ENCODE measurements at places on chromosomes 4 and X.

DNA sequence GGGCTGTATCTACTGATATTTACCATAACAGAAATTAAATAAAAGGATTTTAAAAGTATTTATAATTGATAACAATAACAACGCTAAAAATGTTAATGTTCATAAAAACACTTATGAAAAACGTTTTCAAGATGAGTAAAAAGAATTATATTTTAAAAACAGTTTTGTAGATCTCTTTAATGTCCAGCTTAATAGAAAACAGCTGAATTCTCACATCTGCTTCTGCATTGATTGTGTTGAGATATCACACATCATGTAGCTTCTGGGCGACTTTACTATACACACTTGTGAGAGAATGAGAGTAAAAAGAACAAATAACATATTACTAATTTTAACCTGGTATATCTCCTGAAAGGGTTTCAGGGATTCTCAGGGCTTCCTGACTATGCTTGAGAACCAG lies 83.6 kb downstream of the NCAPG start:
- DNase-seq, result no peak

DNA sequence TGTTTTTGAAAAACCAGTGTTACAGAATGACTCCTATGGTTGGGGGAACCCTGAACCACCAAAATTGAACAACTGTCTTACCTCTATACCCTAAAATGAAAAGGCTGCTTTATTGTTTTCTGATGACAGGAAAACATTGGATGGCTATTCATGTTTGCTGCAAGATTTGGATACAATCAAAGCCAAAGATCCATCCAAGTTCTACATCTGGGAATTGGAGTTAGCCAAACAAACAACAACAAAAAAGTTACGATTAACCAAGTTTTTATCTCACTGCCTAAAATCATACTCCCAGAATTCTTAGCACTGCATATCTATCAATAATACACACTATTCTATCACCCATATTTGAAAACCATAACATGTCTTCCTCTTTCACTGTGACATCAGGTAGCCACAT lies 349.7 kb upstream of the SLC7A11 start:
- no peak for DNase-seq

- no peak for DNase-seq
These were observed 28.4 kb upstream of the RPS6KA6 start for GRCh38 chrX:84216406-84216805.

- DNase-seq, result no peak
These were observed 228.0 kb downstream of the PALLD start for GRCh38 chr4:168724686-168725411.

DNA sequence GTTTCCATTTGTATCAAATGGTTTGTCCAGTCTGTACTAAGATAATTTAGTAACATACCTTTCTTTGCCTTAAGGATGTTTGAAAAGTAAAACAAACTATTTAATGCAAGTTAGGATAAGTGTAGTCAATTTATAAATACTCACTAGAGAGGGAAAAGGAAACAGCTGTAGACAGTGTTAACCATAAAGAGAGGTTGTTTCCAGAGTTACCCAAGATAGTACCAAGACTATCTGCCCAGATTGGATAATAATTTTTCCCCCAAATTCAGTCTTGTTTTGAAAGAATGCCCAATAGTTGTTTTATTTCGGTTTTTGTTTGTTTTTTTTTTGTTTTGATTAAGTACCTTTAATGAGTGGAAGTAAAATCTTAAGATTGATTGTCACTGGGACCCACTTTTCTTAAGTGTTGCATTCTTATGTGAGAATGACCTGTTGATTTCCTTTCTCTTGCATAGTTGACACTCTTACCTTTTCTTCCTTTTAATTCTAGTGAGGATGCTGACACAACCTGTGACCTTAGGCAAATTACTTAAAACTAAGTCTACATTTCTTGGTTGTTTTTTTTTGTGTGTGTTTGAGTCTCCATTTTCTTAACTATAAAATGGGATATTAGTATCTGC lies 12.8 kb downstream of the AFF1 start:
- no peak for DNase-seq

- no peak for DNase-seq
These were observed 8.2 kb upstream of the TRAM1L1 start for GRCh38 chr4:117093571-117093970.

- DNase-seq, result no peak
These were observed 34.1 kb upstream of the AFF2 start for GRCh38 chrX:148466292-148466691.

- no peak for DNase-seq
These were observed 26.6 kb downstream of the SNX25 start for GRCh38 chr4:185235843-185236503.

GRCh38 chr4:3679851-3680311 lies 86.3 kb upstream of the ADRA2C start:
- DNase-seq, result no peak

DNA sequence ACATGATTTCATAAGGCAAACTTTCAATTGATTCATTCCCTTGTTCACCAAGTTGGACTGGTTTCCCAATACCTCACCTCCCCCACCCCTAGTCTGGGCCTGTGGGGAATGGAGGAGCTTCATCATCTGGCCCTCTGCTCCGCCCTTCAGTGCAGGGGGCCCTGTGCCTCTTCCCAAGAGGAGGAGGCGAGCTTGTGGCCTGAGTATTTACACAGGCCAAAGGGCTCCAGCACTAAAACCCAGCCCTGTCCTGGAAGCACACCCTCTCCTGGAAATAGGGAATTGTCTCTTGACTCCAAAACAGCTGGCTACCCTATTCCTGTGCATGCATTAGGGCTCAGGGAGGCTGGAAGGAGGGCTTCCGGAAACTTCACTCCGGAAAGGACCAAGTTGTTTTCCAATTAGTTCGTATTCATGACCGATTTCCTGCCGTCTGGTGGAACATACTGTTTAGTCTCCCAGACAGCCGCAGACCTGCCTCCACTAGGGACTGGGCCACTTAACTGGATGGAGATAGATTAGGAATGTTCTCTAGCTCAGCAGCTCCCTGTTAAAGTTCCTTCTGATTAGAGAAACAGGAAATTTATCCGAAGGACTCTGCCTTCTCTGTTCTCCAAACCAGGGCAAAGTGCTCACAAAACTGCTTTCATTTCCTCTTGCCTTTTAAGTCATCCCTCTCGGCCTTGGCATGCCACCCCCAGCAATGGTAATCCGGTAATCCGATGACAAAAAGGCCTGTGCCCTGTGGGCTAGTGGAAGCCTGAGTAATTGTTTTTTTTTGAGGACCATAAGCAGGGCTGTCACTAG lies 5.8 kb downstream of the SRPX2 start:
- DNase-seq, result no peak

- no peak for DNase-seq
These were observed 5.9 kb upstream of the HPGD start for GRCh38 chr4:174528226-174528625.

Measured in SW 1271 (cell line).